ENCODE measurements at places on chromosomes 7 and 10. TPM values are rescaled to one million over a fixed set of nuclear protein-coding genes. Genes with fewer than 3 reads are reported as not detected.

Gene NPC1L1
- polyA plus RNA-seq: not detected

GRCh38 chr7:151837285-151838042, 39.5 kb downstream of the PRKAG2 start:
- DNase-seq: no peak

DNA sequence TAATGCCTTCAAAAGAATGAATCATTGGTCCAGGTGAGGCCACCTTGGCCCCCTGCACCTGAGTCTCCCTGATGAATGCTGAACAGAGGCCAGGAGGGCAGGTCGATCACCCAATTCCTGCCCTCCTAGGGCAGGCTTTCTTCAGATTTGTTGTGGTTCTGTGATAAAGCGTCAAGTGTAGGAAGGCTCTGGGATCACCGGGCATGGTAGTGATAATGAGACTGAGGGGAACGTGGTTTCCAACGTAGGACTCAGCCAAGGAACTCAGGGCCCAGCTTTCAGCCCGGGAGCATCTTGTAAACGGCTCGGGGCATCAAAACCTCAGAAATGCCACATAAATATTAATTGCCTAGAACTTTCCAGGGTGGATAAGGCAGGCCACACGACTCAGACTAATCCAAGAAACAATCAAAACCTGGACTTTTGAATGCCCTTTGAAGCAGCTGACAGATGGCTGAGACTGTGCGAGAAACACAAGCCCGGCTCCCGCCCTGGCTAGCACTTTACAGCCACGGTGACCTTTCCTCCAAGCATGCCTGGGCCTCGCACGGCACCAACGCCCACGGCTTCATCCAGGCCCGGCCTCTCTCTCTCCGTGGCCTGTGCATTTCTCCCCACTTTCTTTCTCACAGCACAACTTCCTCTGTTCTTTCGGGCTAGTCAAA, 239.3 kb upstream of the GRB10 start:
- DNase-seq: no peak

- DNase-seq: no peak
These were observed 79.2 kb downstream of the RBM20 start for GRCh38 chr10:110723224-110723891.

DNA sequence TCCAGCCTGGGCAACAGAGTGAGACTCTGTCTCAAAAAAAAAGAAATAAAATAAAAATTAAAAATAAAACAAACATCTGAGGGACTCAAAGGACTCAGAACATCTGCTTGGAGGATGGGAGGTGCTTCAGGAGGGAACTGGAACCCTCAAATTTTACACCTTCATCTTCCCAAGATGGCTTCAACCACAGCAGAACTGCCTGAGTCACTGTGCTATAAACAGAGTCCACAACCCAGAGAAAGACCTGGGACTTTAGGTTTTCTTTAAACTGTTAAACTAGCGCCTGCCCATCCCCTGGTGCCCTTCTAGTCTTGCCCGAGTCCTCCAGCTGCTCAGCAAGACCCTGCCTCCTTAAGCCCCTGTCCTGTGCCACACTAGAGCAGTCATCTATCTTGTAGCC, 40.8 kb downstream of the RGS10 start:
- peak; percentile 39 for DNase-seq

DNA sequence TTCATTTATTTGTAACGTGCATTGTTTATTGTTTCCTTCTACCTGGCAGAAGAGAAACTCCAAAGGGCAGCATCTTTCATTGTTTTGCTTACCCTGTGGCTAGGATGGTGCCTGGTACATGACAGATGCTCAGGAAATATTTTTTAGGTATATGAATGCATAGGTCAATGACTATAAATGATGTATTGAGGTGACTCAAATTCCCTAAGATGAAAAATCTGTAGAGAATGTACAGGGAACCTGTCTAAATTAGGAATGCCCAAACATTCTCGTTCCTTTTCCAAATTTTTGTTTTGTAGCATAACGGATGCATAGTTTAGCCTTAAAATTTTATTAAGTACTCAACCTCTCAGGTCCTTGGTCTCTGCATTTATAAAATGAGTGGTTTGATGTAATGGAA, 71.6 kb downstream of the NRP1 start:
- no peak for DNase-seq

- DNase-seq: no peak
These were observed 40.4 kb upstream of the INPP5A start for GRCh38 chr10:132497063-132497680.

- peak; percentile 3 for DNase-seq
These were observed 115.2 kb downstream of the ZFAND4 start for GRCh38 chr10:45557275-45557905.

DNA sequence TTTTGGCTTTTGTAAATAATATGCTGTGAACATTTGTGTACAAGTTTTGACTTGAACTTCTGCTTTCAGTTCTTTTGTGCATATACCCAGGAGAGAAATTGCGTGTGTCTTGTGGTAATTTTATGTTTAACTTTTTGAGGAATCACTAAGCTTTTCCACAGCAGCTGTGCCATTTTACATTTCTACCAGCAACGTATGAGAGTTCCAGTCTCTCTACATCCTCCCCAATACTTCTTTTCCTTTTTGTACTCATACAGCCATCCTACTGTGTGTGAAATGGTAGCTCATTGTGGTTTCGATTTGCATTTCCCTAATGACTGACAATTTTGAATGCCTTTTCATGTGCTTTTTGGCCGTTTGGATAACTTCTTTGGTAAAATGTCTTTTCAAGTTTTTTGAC, 66.3 kb upstream of the INHBA start:
- no peak for DNase-seq

- no peak for DNase-seq
These were observed 163.5 kb upstream of the NEBL start for GRCh38 chr10:21060626-21061025.

DNA sequence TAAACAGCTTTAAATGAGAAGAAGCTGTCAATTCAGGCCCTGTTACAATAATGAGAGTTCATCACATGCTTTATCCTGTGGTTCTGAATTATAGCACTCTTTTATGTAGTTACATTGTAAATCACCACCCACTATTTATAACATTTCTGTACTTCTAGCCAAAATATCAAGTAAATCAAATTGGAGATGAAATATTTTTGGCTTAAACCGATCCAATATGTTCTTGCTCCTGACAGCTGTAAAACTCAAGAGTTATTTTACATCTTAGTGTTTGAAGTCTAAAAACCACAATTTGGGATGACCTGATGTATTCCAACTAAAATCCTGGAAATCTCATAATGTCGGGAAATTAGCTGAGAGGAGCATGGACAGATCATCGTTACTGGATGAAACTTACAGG, 371.2 kb upstream of the LRRN3 start:
- DNase-seq: no peak

DNA sequence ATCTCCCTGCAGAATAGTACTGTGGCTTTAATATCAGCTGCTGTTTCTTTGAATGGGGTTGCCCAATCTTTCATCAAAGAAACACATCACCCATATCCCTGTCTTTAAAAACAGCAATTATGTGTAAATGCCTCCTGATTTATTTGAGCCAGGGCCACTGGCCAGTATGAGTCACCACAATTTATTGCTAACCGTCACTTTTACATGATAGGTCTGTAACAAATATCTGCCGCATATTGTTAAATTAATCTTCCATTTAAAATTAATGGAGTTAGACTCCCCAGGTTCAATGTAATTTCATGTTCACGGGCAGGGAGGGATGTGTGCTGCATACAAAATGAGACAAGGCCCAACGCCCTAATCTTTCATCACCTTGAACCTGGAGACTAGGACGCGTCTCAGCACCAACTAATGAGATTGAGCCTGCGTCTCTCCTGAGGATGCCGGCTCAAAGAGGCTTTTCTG, 673.4 kb downstream of the AUTS2 start:
- DNase-seq: no peak

DNA sequence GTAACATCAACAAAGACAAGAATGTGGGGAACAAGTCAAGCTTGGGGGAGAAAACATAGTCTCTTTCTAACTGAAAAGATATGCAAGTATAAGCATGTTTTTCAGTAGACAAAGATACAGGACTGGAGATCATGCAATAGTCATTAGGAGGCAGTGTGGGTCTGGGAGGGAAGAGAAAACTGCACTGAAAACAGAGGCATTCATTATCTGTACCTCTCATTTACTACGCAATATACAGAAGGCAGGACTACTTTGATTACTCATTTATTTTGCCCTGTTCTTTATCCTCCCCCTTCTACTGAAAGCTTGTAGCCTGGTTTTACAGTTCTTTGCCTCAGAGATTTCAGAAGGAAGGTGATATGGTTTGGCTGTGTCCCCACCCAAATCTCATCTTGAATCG, 341.2 kb downstream of the CRPPA start:
- no peak for DNase-seq

DNA sequence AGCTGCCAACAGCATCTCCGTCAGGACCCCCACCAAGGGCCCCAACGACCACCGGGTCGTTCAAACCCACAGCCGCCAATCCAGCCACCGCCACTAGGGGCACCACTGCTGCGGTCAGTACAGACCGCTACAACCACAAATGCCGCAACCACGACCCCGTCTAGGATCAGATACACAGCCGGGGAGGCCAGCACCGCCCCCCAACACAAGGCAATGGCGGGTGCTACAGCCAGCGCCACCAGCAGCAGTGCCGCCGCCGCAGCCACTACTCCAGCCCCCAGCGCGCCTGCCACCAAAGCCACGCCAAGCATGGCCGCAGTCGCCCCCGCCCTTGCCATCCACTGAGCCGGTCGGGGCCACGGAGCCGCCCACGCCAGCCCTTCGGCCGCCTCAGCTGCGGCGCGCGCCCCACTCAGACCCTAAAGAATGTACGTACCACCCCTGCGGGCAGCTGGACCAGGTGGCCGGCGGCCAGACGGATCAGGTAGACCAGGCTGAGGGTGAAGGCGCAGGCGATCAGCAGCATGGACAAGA, 473 bp downstream of the CYP51A1 start:
- peak; percentile 54 for DNase-seq

GRCh38 chr10:65419629-65420028, 1506.2 kb upstream of the LRRTM3 start:
- no peak for DNase-seq
